ENCODE measurements at places on chromosomes 2 and 18.

DNA sequence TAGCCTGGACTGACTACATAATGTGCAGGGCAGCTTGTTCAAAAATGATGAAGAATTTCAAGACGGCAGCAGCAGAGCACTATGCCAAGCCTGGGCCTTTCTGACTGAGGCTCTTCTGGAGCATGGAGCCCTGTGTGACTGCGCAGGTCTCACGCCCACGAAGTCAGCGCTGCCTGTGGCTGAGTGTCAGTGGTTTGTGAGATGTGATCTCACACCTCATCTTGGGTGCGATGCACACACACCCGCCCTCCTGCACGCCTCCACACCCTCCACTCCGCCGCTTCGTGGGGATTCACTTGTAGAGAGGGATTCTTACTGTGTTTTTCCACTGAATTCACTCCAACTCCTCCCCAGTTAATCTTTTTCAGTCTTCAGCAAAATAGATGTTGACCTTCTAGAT lies 103.9 kb downstream of the VIT start:
- no peak for DNase-seq

DNA sequence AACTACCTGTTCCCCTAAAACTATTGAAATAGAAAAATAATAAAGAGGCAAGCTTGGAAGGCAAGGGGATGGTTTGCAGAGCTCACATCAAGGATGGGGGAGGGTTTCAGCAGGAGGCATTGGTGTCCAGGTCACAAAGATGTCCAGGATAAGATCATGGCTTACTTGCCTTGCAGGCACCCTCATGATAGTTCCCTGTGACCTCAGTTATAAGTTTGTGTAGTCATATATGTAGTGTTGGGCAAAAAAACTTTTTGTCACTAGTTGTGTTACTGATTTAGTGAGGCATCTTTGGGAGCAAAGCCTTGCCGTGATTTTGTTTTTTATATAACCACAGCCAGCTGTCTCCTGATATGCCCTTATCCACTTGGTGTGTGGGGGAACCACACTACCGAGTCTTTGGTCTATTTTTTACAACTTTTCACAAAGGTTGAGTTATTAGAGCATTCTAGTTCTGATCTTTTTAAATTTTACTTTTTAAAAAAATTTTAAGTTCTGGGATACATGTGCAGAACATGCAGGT lies 53.3 kb downstream of the IL1R2 start:
- no peak for DNase-seq

DNA sequence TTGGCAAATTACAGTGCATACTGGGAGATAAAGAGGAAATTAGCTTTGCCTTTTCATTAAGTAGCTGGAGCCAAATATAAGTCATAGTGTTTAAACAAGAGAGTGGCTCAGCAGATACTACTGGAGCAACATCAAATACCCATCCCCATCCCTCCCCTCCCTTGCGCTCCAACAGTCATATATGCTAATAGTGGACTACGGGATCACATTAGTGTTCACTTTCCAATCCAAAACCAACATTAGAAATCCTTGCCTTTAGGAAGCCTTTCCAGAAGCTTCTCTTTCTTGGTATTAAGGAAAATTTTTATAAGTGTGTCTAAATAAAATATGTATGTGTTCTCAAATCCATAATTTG lies 1669.3 kb downstream of the SUCLG1 start:
- DNase-seq, result no peak

- DNase-seq, result no peak
Observed at GRCh38 chr2:78999406-78999805, 26.1 kb upstream of the REG3G start.

GRCh38 chr2:10368491-10369231 lies 66.0 kb downstream of the HPCAL1 start:
- no peak for DNase-seq

DNA sequence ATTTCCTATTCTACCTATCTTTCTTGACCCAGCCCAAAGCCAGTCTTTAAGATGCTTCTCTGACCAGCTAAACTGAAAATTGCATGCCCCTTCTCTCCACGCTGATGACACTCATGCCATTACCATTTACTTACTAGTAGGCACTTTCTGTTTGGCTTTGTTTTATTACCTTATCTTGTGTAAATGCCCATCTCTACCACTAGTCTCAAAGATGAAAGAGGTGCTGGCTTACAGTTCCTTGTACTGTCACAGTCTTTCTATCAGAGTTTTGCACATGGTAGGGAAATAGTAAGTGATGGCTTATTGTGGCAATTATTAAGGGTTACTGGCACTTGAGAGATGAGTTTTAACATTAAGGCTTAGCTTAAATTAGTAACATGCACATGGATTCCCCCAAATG lies 352.1 kb downstream of the RBM43 start:
- DNase-seq, result no peak

DNA sequence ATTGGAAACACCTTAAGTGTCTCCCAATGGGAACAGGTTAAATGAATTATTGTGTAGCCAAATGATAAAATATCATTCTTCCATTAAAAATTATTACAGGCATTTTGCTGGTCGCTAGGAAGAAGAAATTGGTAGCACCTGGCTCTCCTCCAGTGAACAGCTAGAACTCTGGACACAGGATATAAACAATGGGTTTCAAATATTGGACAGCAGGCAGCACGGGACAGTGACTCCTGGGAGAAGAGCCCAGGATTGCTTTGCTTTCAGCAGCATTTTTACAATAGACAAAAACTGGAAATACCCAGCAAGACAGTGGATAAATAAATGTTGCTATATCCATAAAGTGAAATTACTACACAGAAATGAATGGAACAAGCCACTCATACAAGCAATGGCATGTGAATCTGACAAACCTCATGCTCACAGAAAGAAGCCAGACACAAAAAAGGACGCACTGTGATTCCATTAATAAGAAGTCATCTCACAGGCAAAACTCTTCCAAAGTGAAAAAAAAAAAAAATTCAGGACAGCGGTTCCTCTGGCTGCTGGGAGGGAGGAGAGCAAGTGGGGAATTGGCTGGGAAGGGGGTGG lies 50.5 kb downstream of the LAMA1 start:
- no peak for DNase-seq
